ENCODE measurements at places on chromosomes 3 and 15.
A peak's percentile ranks its signal among the peaks of the same experiment; 100 is the strongest.

DNA sequence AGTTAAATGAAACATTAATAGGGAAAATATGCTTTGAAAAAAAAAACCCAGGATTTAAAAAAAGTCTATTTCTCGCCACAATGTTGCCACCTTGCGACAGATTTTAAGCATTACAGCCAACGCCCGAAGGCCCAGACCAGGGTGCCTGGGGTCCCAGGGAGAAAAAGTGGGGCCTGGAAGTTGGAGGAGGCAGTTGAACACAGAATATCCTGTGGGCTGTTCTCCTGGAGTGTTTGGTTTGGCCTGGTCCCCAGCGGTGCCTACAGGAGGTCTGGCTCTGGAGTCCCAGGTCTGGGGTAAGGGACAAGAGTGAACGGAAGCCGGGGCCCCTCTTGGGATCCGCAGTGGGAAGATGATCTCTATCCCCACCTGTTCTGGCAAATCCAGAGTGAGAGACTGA is 3.4 kb downstream of the RNU6-1 start:
- no peak for DNase-seq

GRCh38 chr15:75671730-75672602 is 24.3 kb downstream of the SNX33 start:
- no peak for DNase-seq

GRCh38 chr3:59751606-59752005 is 701.8 kb upstream of the CFAP20DC start:
- DNase-seq = no peak

- DNase-seq = no peak
Measured at GRCh38 chr3:141122455-141123030, 71.4 kb downstream of the SPSB4 start.

- no peak for DNase-seq
Measured at GRCh38 chr3:14457999-14458398, 55.6 kb downstream of the SLC6A6 start.

GRCh38 chr3:56415652-56416051 is 52.6 kb downstream of the ERC2 start:
- DNase-seq = no peak

- DNase-seq = no peak
Measured at GRCh38 chr3:172713316-172713715, 2.4 kb upstream of the NCEH1 start.

DNA sequence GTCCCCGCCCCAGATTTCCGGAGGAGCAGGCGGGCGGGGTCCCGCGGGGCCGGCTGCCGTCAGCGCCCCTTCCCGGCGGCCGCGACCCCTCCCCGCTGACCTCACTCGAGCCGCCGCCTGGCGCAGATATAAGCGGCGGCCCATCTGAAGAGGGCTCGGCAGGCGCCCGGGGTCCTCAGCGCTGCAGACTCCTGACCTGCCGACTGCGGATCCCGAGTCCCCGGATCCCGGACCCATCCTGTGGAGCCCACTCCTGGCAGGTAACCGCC is at the start of gene TRH:
Gene TRH, plus strand, starts transcription at position 157 of the 269 bp plus-strand sequence. CDS start 1,097 bp downstream, outside the sequence.
- no peak for DNase-seq

DNA sequence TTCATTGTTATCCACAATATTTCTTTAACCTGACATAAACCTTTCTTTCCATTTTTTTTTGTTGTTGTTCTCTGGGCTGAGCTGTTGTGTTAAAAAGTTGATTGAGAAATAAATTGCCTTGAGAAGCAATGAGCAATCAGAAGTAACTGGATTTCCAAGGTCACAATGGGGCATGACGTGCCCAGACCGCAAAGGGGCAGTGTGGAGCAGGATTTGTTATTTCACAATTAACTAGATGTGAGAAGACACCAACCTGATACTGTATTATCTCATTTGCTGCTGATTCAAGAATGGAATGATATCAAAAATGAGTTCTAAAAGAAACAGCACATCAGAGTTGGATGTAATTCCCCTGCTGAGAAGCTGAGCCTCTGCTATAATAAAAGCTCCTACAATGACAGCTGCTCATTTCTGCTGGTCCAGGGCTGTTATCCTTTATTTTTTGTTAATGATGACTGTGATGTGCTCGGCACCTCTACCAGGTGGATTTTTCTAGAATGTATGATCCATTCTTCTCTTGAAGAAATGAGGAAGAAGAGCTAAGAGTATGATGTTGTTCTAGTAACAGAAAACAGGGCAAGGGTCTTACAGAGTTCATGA is 28.1 kb downstream of the CPNE4 start:
- DNase-seq = peak; percentile 10

GRCh38 chr3:122299215-122299614 is 25.8 kb upstream of the CSTA start:
- DNase-seq = no peak

GRCh38 chr15:58409861-58410260 is 21.9 kb upstream of the LIPC start:
- DNase-seq = no peak

DNA sequence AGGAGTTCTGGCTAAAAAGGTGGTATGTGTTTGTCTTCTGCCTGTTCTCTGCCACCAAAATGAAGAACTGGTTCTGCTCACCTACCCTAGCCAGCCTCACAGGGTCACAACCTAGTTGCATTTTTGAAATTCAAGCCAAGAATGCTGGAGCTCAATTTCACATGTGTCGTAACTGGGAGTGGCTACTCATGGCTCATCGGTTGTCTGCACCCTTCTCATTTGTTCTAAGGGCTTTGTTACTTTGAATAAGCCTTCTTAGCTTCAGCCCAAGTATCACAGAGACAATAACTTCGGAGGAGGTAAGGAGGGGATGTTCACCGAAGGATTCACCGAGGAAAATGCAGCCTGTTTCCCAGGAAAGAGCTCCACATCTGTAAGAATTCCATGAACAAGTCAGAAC is 134.3 kb upstream of the RARB start:
- no peak for DNase-seq

GRCh38 chr15:98296653-98297052 is 336.1 kb downstream of the ARRDC4 start:
- no peak for DNase-seq

GRCh38 chr3:74139648-74140047 is 474.8 kb downstream of the CNTN3 start:
- DNase-seq = no peak

- DNase-seq = no peak
Measured at GRCh38 chr3:192277477-192277876, 449.9 kb downstream of the FGF12 start.

DNA sequence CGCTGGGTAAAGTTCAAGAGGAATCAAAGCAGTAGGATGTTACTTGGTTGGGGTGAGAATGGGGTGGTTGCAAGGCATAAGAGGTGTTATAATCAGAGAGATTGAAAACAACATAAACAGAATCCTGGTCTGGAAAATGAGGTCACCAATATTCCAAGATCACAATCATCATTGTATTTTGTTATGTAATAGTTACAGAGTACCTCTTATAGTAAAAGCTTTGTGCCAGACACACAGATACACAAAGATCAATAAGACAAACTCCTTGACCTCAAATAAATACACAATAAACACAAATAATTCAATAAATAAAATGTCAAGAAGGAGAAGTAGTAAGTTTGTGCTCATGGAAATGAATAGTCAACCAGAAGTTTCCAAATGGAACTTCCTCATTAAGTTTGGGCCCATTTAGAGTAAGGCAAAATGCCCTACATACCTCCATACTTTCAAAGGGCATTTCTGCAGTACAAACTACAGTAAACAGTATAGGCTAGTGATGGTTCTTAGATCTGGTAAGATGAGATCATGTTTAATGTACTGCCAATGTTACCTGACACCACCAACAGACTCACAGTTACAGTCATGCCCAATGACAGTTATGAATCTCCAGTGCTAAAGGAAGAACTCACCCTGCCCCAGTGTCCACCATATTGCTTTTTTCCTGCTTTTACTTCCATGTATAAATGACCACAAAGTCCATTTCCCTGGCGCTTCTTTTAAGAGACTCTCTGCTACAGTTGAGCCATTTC is 93.4 kb downstream of the KCNMB2 start:
- no peak for DNase-seq

- no peak for DNase-seq
Measured at GRCh38 chr15:35876762-35877161, 330.8 kb upstream of the DPH6 start.

Data from left colon (tissue), 2 donors.